CD4-positive, alpha-beta memory T cell (primary cell): ENCODE measurements at places on chromosomes 6 and 20. TPM values are rescaled to one million over a fixed set of nuclear protein-coding genes. Genes with fewer than 3 reads are reported as not detected.

The RCAN2 gene
- polyA plus RNA-seq = 0.06 TPM

The MTFR2 gene
- polyA plus RNA-seq = 0.55 TPM

DNA sequence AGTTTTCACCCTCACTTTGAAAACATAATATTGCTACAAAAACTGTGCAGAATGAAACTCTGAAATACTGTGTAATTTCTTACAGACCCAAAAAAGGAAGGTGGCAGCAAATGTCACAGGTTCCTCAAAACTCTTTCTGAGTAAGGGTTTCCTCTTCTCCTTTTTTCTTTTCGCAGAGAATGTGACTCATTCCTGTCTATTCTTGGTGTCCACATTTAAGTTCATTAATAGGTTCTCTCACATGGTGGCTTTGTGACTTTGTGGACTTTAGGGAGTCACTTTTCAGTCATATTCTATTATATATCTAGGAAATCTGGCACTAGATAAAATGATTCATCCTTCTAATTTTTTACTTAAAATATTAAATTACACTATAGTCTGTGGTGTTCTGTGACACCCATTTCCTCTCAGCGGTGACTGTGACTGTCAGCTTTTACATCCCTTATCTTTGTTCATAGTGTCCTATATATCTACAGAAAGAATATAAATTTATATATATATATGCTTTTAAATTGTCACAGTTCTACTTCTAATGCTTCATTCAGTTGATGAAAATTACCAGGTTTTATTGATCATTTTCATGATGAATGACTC is 126.8 kb upstream of the HCRTR2 start:
- DNase-seq = no peak

DNA sequence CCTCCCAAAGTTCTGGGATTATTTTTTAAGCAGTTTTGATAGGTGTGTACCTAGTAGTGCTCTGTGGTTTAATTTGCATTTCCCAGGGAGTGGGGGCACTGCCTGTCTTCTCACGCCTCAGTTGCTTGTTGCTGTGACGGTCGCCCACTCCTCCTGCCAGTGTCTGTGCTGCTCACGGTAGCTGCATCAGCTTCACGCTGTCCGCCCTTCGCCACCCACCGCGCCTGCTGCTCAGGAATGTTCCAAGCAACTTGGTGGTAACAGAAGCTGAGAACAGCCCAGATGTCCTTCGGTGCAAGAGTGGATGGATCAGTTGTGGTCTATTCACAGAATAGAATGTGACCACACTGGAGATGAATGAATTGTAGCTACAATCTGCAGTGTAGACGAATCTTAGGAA is 22.9 kb downstream of the DNAJC5 start:
- DNase-seq = no peak

- DNase-seq = peak; percentile 74
Measured at GRCh38 chr6:26311385-26312095, 53.5 kb upstream of the BTN3A2 start.

The CTSZ gene
- polyA plus RNA-seq = 0.76 TPM

GRCh38 chr20:2846698-2847097 is 6.2 kb downstream of the VPS16 start:
- no peak for DNase-seq

The F13A1 gene
- polyA plus RNA-seq = 0.06 TPM

The SPATS1 gene
- not detected for polyA plus RNA-seq

- peak; percentile 58 for DNase-seq
Measured at GRCh38 chr6:24858177-24858653, 59.5 kb upstream of the ARMH2 start.

DNA sequence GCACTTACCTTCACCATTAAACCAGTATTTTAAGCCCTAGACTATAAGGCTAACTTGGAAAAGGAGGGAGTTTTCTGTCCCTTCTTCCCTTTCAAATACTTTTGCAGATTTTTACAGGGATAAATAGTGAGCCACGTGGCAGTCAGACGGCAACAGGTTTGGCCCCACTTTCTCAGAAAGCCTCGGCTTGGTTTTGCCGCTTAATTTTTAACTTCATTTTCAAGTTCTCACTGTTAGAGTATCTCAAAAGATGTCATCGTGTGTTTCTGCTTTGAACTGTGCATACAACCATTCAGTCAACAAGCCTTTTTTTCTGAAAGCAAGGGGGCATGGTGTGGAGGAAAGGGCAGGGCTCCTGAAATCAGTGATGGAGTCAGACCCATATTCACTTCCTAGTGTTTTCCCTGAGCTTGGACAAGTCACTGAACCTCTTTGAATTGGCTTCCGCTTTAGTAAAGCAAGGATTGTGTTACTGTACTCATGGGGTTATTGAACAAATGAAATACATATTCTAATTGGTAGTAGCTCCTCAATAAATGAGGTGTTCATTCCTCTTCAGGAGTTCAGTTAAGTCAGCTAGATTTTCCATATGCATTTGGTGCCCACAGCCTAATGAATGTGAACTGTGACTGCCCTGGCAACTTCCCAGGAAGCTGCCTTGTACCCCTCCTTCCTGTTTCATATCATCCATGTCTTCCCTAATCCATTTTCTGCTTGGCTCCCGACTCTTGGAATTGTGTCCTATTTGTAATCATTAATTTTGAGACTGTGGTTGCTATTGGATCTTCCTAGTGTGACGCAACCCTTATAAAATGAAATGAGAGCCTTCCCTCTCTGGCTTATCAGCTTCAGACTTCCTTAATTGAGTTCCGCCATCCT is at the start of gene SLC17A2:
SLC17A2 (minus strand) TSS at position 160 of the 879 bp plus-strand sequence. CDS start 4,895 bp downstream, outside the sequence.
- DNase-seq = no peak
